ENCODE measurements at places on chromosomes 12 and 14.

- no peak for DNase-seq
Measured at GRCh38 chr14:21526672-21527317, 649 bp upstream of the SALL2 start.

- DNase-seq = no peak
Measured at GRCh38 chr12:60872850-60873713, 1277.3 kb downstream of the SLC16A7 start.

DNA sequence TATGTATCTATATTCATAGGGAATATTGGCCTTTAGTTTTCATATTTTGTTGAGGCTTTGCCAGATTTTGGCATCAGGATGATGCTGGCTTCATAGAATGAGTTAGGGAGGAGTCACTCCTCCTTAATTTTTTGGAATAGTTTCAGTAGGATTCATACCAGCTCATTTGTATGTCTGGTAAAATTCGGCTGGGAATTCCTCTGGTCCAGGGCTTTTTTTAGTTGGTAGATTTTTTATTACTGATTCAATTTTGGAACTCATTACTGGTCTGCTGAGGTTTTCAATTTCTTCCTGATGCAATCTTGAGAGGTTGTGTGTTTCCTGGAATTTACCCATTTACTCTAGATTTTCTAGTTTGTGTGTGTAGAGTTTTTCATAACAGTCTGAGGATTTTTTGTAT, 175.2 kb downstream of the EPS8 start:
- DNase-seq = no peak

DNA sequence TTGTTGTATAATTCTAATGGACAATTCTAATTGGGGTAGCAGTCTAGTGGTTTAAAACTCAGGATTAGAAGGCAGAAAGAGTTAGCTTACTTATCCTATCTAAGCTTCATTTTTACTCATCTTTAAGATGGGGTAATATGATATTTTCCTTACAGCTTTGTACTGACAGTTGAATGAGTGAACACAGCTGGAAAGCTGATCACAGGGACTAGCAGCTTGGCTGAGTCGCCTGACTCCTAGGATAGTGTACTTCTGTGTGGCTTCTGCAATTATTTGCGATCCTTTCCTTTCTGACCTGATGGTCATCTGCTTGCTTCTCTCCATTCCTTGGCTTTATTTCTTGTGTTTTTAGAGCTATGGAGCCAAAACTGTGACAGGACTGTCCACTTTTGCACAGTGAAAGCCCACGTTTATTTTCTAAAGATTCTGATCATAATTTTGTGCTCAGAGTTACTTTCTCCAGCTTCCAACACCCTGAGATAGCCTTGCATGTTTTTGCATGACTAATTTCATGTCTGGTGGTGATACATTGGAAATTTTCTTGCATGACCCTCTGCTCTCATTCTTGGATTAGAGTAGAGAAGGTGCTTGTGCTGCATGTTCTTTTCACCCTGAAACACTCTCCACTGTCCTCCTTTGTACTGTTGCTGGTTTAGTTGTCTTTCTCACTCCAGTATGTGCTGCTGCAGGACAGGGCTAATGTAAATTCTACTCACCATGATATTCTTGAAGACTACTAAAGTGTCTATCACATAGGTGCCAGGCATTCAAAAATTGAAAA, 377.0 kb upstream of the ATP2B1 start:
- no peak for DNase-seq

DNA sequence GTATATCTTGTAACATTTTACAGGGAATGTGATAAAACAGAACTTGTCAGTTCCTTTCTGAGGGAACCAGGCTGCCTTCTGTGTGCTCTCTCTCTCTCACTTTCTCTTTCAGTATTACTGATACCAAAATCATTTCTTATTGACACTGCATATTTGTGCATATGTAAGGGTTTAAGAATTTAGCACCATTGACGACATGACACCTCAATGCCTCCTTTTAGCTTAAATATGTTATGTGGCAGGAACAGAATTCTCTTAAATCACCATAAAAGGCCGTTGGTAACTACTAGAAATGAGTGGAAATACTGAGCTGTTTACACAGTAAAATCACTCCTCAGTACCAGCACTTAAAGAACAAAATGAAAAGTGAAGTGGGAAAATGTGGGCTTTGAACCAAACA, 457.7 kb upstream of the SYT1 start:
- DNase-seq = no peak

DNA sequence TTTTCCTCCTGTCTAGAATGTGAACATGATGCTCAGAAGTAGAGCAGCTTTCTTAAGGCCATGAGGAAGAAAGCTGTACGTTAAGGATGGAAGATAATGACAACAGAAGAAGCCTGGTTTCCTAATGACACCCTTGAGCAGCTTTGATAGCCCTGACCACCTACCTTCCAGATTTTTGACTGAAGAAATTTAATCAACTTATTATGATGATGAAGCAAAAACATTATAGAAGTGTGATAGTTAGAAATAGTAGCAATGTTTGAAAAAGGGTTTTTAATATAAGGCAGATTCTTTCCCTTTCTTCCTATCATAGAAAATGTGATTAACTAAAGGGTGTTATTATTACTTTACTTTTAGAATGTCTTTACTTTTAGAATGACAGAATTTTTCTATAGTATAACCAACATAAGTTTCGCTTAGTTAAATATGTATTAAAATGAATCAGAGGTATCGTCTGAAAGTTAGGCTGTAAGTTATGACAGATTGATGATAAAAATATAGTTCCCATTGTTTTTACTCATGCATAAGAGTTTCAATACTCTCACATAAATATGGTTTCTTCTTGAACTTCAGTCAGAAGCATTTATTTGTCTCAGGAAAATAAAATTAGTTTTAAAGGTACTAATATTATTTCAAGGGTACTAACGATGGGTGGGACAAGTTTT, 50.1 kb upstream of the PPFIA2 start:
- DNase-seq = no peak

- DNase-seq = no peak
Measured at GRCh38 chr12:104958805-104959334, 780 bp upstream of the SLC41A2 start.

DNA sequence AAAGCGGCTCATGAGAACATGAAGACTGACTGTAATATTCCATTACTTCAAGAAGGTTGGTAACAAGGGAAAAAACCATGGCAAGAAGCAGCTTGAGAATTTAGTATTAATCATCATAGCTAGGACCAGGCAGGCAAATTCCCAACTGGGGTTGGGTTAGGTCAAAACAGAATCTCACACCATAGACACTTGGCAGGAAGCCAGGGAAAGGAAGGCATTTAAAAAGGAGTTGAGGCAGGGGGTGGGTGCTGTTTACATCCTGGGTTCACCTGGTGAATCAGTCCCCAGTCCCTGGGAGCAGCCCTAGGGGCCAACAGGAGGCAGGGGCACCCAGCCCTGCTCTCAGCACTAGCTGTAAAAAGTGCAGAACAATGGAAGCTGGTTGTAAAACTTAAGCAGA, 108.6 kb downstream of the EGLN3 start:
- no peak for DNase-seq

DNA sequence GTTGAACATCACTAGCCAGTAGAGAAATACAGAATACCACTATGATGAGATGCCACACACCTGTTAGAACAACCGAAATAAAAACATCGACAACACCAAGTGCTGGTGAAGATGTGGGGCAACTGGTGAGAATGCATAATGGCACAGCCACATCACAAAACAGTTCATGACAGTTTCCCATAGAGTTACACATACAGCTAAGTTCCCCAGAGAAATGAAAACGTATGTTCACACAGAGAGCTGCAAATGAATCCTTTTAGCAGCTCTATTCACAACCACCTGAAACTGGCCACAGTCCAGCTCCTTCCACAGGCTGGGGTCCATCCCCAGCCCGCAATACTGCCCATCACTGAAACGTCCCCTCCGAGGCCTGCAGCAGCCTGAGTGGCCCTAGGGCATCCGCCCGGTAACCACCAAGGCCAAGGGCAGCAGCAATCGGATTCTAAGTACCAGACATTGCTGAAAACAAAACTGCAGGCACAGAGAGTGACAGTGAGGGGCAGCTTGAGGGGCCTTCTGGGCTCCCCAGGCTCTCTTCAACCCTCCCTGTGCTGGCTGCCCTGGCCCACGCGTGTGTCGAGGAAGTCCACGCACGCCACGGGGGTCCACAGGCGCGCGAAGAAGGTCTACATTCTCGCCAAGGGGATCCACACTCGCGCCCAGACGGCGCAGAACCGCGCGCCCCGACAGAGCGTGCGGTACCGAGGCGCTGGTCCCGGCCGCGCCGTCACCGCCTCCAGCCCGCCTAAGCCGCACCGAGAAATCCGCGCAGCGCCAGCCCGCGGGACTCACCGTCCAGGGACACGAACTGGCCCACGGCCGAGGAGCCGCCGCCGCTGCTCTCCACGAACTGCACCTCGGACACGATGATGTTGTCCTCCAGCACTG, 903 bp downstream of the BRF1 start:
- DNase-seq = no peak

- DNase-seq = no peak
Measured at GRCh38 chr12:66692986-66693385, 14.1 kb upstream of the GRIP1 start.

DNA sequence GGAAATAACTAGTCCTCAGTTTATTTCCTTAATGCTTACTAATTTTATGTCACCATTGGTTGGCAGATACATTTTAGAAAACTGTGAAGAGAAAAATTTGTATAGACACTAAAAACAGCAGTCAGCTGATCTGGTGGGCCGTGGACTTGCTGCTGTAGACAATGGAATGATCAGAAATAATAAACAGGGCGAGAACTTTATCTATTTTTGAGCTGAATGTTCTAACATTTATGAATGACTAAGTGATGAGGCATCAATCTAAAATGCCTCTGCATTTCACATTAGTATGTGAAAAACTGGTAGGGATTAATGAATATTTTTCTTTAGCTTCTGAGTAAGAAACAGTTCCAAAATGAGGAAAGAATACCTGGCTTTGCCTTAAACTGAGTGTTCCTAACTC, 24.8 kb upstream of the PKP2 start:
- DNase-seq = no peak

GRCh38 chr14:26959972-26960660, 362.3 kb upstream of the NOVA1 start:
- no peak for DNase-seq

GRCh38 chr12:115233891-115234543, 550.0 kb upstream of the TBX3 start:
- DNase-seq = no peak

DNA sequence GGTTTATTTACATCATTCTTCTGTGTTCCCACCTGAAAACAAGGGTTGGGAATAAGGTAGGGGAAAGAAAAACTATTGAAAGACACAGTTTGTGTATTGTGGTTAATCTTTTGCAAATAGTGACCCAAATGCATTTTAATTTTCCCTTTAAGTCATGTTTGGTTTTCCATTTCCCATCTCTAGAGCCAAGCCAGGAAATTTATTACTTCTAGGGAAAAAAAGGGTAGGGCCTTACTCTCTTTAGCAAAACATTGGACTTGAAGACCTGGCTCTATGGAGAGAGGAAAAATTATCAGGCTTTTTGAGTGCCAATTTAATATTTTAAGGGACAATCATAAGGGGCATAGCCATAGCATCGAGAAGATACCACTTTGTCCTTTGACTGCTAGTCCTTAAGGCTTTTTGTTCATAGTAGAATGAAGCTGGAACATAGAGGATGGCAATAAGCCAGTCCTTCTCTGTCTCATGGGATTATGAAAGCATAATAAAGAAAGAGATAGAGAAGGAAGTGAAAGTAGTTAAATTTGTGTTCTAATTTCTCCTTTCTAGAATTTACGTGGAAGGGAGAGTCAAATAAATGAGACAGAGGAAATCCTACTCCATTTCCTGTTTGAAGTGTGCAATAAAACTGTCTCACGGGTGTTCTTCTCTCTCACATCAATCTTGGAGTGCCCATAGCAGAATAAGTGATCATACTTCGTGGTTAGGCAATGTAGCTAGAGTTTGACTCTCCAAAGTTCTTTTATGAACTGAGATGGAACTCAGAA, 50.9 kb upstream of the PPFIA2 start:
- no peak for DNase-seq

- peak; percentile 65 for DNase-seq
Measured at GRCh38 chr12:103901518-103902173, 28.6 kb upstream of the HSP90B1 start.

- no peak for DNase-seq
Measured at GRCh38 chr12:16297521-16297920, 20.0 kb upstream of the SLC15A5 start.

DNA sequence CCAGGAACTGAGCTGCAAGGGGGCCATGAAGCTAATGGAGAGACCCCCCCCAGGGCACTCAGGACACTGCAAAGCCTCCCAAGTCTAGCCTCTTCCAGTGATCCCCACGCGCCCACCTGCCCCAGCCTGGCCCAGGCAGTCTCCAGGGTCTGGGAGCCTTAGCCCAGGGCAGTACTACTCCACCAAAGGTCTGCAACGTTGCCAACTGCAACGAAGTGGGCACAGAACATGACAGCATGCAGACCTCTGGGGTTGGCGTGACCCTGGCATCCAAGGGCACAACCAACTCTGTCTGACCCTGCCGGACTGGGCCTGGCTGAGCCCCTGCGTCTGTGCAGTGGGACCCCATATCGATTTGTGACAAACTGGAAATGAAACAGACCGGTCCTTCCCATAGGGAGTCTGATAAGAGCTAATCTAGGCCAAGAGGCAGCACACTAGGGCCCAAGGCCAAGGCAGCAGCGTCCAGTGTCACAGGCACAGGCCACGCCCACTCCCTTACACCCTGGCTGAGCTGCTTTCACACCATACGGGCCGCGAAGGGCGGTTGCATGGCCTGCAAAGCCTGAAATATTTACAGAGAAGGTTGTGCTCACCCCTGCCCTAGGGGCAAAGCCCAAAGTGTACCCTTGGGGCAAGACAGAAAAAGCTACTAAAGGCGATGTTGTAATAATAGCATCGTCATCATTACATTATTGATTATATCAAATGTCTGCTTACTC, 76.7 kb downstream of the NCOR2 start:
- DNase-seq = no peak

DNA sequence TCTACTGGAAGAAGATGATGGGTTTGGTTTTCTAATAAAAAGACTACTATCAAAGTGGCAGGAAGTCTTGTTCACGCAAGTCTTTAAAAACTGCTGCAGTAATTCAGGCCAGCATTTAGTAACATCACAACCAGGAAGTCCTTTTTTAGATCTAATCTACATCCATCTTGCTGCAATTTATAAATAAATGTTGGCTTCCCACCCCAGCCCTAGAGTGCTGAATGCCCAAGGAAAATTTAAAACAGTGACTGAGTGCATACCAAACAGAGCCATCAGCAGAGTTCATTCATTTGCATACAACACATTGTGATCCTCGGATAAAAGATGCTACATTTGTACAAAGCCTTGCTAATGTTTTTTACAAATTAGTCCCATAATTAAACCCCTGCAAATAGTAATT, 72.1 kb downstream of the PHLDA1 start:
- DNase-seq = no peak

DNA sequence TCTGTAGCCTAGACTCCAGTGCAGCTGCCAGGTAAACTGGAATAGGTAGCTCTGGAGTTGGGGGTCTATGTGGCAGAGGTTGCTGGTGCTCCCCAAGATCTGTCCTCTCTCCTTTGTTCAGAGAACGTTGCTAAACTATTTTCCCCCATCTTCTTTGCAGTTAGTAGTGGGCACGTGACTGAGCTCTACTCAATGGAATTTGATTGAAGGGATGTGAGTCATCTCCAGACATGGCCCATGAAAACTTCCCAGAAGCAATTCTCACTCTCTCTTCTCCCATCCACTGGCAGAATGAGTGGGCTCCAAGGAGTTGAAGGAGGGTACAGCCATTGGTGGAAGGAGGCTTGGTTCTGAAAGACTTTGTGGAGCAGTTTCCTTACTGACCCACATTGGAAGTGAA, 44.0 kb downstream of the PAH start:
- DNase-seq = no peak

GRCh38 chr12:67659292-67659691, 10.7 kb downstream of the DYRK2 start:
- DNase-seq = no peak

GRCh38 chr14:102256716-102257115, 48.2 kb downstream of the MOK start:
- DNase-seq = no peak
